T-helper 17 cell (primary cell): ENCODE measurements at places on chromosomes 5 and 9.

- DNase-seq = no peak
Observed at GRCh38 chr5:112119508-112119907, 299.6 kb downstream of the EPB41L4A start.

DNA sequence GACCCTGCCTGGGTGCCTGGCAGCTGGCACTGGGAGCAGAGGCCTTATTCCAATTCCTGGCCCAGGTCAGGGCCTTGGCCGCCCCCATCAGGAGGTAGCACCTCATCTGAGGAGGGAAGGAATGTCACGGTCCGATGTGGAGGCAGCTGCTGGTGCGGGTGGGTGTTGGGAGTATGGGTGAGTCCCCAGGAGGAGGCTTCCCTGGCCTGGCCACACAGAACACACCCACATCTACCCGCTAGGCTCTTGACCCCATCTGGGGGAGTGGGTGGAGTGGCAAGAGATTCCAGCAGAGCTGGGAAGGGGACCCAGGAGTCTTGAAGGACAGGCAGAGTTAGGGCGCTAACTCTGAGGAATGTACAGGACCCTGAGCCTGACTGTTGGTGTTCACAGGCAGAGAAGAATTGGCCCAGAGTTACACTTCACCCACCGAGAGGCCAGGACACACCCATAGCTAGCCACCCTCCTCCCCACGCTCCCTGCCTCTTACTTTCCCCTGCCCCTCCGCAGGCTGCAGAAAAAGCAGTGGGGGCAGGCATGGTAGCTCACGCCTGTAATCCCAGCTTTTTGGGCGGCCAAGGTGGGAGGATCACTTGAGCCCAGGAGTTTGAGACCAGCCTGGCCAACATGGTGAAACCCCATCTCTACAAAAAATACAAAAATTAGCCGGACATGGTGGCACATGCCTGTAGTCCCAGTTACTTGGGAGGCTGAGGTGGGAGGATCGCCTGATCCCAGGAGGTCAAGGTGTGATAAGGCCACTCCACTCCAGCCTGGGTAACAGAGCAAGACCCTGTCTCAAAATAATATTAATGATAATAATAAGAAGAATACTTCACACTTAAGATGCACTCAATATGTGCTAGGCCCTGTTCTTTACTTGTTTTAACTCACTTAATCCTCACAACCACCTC, 6.0 kb downstream of the OLFML2A start:
- no peak for DNase-seq

- no peak for DNase-seq
Observed at GRCh38 chr5:102018690-102019089, 277.4 kb downstream of the SLCO4C1 start.

GRCh38 chr5:76137887-76138542, 54.8 kb downstream of the SV2C start:
- DNase-seq = no peak

- no peak for DNase-seq
Observed at GRCh38 chr5:62767650-62768049, 189.0 kb downstream of the LRRC70 start.

DNA sequence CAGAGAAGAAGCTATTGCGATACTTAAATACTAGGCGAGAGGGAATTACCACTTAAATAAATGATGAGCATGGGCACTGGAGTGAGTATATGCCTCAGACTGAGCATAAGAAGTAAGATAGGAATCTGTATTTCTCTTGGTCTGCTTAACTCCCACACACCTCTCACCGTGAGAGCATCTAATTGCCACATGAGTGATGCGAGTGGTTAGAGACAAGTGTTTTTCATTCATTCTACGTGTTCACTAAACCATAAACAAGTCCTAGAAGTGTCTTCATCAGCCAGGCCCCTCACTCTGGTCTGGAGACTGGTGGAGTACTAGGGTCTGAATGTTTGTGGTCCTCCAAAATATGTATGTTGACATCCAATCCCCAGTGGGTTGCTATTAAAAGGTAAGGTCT, 150.2 kb upstream of the SLC12A2 start:
- DNase-seq = no peak

DNA sequence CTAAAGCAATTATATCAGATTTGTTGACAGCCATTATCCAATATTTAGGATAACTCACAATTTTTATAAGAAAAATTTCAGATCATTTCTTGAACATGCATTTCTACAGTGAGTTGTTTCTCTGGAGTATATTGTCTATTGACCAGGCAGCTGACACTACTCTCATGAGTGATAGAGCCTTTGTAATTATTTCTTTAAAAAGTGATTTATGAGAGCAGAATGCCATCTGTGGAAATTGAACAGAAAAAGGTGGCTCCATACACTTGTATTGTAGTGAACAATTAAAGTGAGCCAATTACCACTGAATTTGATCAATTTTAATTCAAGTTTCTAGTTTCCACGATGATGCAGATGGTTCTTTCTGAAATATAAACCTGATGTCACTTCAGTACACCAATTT, 855.4 kb downstream of the TAF11L14 start:
- no peak for DNase-seq

- no peak for DNase-seq
Observed at GRCh38 chr5:3694819-3695218, 99.2 kb downstream of the IRX1 start.

DNA sequence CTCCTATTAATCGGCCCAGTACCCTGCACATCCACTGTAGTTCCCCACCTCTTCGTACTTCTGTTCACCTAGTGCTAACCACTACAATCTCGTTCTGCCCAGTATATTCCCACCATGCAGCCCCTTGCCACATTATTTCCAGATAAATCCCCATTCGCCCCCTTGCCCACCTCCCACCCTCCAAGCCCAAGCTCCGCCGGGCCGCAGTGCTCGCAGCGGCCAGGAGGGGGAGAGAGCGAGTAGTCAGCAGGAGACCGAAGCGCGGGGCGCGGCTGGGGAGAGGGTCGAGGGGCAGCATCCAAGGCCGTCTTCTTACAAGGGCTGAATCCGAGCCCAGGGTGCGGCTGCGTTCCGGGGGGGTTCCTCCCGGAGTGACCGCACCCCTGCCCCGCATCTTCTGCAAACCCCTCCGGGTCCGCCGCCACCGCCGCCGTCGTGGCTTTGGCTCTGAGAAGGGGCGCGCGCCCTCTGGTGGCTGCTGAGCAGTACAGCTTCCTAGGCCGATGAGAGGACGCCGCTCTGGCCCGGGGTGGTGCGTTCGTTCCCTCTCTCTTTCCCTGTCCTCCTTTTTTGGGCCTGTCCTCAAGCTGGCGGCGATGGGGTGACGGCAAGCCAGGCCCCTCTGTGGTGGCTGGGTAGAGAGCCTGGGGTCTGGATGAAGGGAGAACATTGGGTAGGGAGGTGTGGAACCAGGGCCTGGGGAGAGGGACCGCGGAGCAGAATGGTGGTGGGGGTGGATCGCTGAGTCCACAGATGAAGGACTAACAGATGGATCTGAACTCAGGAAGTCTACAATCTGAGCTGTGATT, 30.0 kb upstream of the PSD2 start:
- DNase-seq = peak; percentile 82

DNA sequence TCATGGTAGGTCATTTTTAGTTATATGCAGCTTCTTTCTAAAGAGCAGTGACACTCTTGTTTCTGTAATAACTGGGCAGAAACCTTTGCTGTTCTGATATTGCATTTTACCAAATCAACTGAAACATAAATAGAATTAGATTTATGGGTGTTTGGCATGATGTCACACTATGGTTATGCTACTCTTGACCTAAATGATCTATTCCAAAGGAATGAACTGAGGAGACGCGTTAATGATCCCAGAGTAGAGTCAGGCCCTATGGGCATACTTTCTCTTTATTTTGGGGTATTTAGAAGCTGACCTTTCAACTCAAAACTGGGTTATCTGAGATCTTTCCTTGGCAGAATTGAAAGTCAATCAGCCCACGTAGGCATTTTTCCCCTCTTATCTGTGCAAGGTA, 146.8 kb upstream of the ADAMTSL1 start:
- no peak for DNase-seq

- no peak for DNase-seq
Observed at GRCh38 chr5:87752362-87752761, 339.6 kb upstream of the CCNH start.

GRCh38 chr9:8071445-8071798, 271.8 kb upstream of the DMAC1 start:
- no peak for DNase-seq

DNA sequence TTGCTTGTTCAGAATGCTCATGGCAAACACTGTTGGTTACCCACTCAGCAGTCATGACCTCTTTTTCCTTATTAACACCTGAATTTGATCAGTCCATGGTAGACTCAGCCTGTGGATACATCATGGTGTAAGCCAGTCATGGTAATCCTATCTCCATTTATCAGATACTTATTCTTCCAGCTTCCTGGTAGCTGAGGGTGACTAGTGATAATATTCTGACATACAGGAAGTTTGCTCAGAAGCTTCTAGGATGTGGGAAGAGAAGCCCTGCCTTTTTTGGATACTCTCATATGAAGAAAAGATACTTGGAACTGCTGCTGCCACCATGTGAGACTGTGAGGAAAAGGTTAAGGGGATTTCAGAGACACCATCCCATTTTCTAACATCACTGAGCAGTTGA, 7.3 kb downstream of the GDA start:
- DNase-seq = no peak

- no peak for DNase-seq
Observed at GRCh38 chr5:10384483-10384882, 31.0 kb downstream of the MARCHF6 start.

DNA sequence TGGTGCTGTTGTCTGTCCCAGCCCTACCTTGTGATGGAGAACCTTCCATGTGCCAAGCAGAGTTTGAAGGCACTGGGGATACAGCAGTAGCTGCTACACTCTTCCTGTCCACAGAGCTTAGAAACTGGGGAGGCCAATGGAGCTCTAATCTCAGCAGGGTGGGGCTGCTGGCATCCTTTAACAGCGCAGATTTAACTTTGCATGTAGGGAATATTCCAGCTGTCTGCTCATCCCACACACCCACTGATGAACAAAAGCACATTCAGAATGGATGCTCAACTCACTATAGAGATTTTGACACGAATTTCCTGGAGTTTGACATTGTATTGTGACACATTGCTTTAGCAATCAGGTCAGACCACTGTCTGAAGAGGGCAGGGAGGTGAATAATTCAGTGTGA, 49.0 kb downstream of the TMEM215 start:
- DNase-seq = no peak

- DNase-seq = no peak
Observed at GRCh38 chr5:148791334-148791667, 35.1 kb upstream of the ADRB2 start.

GRCh38 chr5:42157215-42157614, 232.1 kb downstream of the FBXO4 start:
- no peak for DNase-seq
